ENCODE measurements at places on chromosomes 12 and 14. TPM values are rescaled to one million over a fixed set of nuclear protein-coding genes. Genes with fewer than 3 reads are reported as not detected.
A peak's percentile ranks its signal among the peaks of the same experiment; 100 is the strongest.

DNA sequence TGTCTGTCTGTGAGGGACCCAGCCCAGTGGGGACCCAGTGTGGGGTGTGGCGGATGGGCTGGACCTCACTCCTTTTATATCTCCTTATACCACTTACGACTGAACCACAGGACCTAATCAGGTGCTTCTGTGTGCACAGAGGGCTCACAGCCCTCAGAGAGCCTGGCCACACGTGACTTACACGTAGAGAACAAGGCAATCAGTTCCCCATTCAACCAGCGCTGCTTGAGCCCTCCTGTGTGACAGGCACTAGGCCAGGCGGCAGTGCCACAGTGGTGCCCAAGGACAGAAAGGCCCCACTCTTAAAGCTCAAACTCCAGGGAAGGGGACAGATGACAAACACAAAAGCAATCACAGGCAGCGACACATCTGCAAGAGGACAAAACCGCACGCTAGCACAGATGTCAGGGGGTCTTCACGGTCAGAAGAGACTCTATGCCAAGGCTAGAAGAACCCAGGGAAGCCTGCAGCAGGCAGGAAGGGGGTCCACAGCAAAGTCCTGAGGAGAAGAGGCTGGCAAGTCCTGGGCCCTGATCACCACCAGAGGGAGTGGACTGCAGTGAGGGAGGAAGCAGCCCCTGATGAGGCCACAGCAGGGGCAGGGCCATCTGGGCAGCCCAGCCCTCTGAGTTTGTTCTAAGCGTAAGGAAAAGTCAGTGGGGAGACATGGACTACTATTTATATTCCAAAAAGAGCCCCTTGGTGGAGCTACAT is 39.3 kb downstream of the SETD3 start:
- no peak for DNase-seq

- no peak for DNase-seq
Measured at GRCh38 chr12:80648881-80649280, 58.6 kb upstream of the MYF6 start.

DNA sequence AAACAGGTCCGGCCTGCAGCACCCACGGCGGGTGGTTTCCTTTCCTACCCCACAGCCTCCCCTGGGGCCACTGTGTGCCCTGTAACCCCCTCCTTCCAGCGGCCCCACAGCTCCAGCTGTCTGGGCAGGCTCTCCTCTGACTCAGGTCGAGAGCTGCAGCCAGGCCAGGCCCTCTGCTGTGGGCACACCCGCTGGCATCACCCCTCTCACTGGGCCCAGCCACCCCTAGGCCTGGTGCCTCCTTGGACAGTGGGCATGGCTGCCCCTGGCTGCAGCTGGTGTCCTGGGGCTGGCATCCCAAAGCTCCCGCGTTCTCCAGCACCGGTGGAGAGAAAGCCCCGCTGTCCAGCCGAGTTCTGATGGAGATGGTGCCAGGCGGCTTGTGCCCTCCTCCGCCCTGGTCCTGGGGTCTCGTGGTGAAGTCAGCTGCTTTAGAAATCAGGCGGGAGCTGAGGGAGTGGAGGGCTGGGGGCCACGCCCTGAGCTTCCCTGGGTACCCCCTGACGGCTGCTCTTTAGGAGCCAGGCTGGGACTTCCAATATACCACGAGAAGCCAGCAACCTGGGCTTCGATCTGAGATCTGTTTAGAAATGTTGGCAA is 114.9 kb downstream of the KIF26A start:
- no peak for DNase-seq

GRCh38 chr12:104130760-104131159 is 7.2 kb downstream of the NFYB start:
- no peak for DNase-seq

- DNase-seq, result no peak
Measured at GRCh38 chr12:104823985-104824461, 134.1 kb downstream of the SLC41A2 start.

DNA sequence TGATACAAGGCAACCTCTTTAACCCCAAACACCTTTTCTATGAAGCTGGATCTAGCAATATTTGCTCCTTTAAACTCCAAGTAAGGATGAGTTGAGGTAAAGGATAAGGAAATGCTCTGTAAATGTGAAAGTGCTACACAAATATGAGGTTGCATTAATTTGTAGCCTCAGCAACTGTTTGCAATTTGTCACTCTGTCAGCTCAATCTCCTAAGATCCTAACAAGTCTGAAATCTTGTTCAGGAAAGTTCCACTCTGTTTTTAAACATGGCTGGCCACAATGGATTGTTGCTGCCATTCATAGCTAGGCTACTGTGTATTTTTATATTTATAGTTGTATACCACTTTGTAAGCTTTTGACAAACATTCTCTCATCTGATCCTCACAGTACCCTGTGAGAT is 51.3 kb downstream of the SCN8A start:
- DNase-seq, result no peak

DNA sequence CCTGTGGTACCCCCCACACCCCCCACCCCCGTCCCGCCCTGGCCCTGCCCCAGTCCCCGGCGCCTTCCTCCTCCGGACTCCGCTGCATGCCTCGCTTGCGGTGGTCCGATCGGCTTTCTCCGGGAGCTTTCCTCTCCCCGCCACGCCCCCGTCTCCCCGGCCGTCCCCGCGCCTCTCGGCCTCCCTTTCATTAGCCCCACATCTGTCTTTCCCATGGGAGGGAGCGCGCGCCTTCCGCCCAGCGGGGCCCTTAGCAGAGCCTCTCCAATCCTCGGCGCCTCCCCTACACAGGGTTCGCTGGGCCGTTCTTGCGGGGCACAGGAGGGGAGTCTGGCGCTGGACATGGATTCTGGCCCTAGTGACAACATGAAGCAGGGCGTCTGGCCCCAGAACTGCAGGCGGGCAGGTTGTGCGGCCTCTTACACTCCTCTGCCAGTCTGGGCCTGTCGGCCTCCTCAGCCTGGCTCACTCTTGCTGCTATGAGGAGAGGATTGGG is 1.5 kb upstream of the EFS start:
- peak; percentile 81 for DNase-seq

GRCh38 chr12:65614259-65614889 is 209.9 kb upstream of the HMGA2 start:
- DNase-seq, result no peak

GRCh38 chr14:56224229-56224628 is 106.0 kb downstream of the PELI2 start:
- no peak for DNase-seq

GRCh38 chr12:59808317-59808910 is 212.6 kb downstream of the SLC16A7 start:
- DNase-seq, result no peak

- no peak for DNase-seq
Measured at GRCh38 chr12:119659289-119659897, 8.5 kb upstream of the PRKAB1 start.

DNA sequence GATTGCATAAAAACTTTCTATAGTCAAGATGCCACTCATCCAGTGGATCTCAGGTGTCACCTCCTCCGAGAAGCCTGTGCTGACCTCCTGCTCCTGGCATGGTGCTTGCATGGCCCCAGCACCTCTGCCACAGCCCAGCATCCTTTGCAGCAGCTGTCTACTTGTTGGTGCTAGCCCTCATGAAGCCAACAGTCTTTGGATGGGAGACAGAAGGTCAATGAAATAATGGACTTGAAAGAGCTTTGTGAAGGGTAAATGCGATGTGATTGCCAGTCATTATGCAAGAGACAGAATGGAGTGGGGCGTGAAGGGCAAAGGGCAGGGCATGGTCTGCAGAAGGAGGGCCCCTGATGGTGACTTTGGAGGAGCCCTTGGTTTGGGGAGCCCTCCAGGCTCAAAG is 63.0 kb upstream of the CLMN start:
- DNase-seq, result no peak

GRCh38 chr12:8069582-8069981 is 3.4 kb upstream of the C3AR1 start:
- DNase-seq, result no peak

- no peak for DNase-seq
Measured at GRCh38 chr14:100816950-100817901, 8.7 kb upstream of the MEG3 start.

DNA sequence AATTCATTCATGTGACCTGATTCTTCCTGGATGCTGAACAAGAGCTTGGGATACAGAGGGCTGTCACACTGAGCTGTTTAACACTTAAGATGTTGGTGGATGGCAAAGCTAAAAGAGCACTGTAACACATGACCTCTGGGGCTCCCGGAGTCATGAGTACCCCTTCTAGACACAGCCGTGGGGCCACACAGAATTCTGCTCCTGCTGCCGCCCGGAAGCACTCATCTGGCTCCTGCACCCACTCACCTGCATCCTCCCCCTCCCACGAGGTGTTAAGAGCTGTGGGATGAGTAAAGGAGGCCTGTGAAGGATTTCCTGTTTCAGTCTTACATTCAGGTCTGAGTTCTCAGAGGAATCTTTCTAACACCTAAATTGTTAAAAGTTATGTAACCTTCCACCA is 78.0 kb upstream of the SSTR1 start:
- no peak for DNase-seq

GRCh38 chr14:52238682-52239081 is 28.8 kb upstream of the PTGDR start:
- DNase-seq, result no peak

DNA sequence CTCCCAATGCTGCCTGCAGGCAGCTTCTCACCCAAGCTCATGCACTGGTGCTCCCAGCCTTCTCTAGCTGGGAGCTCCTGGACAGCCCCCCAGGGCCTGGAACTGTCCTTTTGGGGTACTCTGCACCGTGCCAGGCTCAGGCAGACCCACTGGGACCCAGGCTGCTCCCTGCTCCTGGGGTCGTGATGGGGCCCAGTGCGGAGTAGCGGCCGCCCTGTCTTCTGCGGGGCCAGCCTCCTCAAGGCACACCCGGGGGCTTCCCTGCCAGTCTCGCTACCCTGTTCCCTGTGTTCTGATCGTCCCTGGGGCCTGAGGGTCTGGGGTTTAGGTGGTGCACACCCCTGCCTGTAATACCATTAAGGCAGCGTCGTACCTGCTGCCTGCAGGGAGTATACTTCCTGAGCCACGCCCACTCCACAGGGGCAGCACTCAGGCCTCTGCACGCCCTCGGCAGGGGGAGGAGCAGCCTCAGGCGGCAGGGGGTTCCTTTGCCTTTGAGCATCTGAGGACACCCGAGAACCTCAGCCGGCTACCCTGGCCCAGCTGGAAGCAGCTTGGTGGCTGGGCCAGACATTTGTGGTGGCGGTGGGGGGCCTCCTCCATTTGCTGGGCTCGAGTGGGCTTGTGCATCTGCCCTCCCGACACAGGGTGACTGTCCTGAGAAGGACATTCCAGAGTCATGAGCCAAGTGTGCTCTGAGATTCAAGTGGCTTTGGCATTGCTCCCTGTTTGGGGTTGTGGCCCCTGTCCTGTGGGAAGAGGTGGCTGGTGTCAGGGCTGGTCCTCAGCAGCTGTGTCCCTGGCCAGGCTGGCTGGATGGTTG is 9.2 kb upstream of the CRIP2 start:
- DNase-seq, result no peak

DNA sequence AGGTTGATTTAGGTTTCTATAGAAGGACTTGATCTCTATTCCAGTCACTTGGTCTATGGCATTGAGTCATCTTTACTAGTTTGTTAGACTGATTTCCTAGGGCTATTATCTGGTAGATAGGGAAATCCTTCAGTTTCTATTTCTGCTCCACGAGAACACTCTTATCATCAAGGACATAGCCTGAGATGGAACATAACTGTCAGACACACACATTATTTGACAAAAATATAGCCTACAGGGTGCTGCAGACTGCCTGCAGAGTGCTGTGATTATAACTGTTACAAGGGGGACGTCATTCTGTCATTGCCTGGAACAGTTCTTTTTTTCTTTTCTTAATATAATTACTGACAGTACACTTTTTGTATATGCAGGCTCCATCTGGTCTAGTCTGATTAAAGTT is 82.0 kb downstream of the TMEM117 start:
- DNase-seq, result no peak

DNA sequence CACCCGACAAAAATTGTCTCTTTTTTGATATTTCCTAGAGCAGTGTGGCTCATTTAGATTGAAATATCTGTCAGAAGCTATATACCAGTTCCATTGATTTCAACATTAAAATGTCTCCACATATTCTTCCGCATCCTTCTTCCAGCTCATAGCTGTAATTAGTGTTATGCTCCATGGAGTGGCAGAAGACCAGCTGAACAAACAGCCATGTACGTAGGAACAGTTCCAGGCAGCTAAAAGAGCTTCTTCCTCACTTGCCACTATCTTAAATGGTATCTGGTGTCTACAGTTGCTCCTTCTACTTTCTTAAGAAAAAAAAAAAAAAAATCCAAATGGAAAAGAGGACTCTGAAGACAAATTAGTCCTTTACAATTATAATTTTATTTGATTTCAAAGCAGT is 848.0 kb downstream of the DIO2 start:
- no peak for DNase-seq

The CCDC60 gene
- 5.6 TPM for total RNA-seq

The ANKRD33 gene
- not detected for total RNA-seq

The PRB3 gene
- total RNA-seq, result not detected

The CSAD gene
- 36.9 TPM for total RNA-seq

The ELK3 gene
- total RNA-seq, result 42.9 TPM

The CLEC7A gene
- 4.5 TPM for total RNA-seq
